NCI-H187 treated with DMSO at 0.1 percent for 48 hours (cell line): ENCODE measurements at places on chromosomes 2 and 18.

DNA sequence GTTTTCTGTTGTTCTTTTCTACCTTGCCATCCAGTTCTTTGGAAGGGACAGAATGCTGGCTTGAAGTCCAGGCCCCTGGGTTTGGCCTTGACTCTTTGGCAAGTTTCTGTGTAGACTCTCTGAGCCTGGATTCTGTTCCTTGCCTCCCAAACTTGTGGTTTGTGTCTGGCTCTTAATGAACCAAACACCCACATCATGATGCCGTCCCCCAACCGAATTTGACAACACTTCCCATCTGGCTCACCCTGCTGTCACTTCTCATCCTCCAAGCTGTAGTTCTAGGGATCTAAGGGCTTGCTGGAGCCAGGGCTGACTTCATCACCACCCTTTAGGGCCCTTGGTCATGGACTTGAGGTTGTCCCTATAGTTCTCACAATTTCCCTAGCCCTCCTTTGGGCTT lies 68.9 kb upstream of the CELF4 start:
- DNase-seq: no peak

GRCh38 chr2:84850471-84850870 lies 30.4 kb downstream of the TRABD2A start:
- no peak for DNase-seq

GRCh38 chr2:224570328-224570993 lies 14.7 kb downstream of the CUL3 start:
- DNase-seq: no peak

- DNase-seq: no peak
Observed at GRCh38 chr2:207311316-207312005, 145.7 kb upstream of the KLF7 start.

GRCh38 chr2:71697106-71698004 lies 244.0 kb downstream of the DYSF start:
- DNase-seq: no peak

DNA sequence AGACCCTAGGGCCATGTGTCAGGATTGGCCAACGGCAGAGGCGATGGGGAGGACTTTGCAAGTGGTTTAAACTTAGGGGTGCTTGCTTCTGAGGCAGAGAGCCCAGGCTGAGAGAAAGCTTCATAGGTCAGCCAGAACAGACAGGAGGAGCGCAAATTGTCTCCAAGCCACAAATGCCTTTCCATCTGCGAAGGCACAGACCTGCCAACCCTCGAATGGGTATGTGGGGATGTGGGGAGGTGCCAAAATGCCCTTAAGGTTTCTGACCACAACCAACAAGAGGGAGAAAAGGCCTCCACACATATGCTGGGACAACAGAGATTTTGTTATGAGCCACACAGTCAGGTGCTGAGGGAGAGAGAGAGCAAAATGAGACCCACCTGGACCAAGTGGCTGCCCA lies 283.6 kb downstream of the CYP26B1 start:
- DNase-seq: no peak

- DNase-seq: no peak
Observed at GRCh38 chr2:200305797-200306195, 697 bp upstream of the SPATS2L start.

- DNase-seq: no peak
Observed at GRCh38 chr18:63195326-63196159, 124.0 kb downstream of the BCL2 start.

GRCh38 chr2:157895531-157895930 lies 19.4 kb upstream of the ACVR1 start:
- no peak for DNase-seq

GRCh38 chr2:33059471-33060156 lies 112.9 kb downstream of the LTBP1 start:
- no peak for DNase-seq

GRCh38 chr2:25417715-25418369 lies 76.1 kb upstream of the DNMT3A start:
- no peak for DNase-seq

DNA sequence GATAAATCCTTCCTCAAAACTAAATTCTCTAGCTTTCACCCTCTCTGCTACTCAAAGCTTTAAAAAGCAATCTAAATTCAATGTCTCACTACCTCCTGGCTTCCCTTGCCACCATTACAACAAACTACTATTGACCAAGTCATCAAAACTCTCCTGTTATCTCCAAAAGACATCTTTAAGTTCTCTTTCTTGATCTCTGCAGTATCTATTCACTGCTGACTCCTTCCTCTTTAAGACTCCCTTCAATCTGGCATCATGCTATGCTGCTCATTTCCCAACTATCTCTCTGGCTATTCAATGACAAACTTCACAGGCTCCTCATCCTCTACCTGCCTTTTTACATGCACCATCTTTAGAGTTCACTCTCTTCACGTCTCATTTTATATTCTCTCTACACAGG lies 5.9 kb downstream of the PPP3R1 start:
- DNase-seq: no peak

DNA sequence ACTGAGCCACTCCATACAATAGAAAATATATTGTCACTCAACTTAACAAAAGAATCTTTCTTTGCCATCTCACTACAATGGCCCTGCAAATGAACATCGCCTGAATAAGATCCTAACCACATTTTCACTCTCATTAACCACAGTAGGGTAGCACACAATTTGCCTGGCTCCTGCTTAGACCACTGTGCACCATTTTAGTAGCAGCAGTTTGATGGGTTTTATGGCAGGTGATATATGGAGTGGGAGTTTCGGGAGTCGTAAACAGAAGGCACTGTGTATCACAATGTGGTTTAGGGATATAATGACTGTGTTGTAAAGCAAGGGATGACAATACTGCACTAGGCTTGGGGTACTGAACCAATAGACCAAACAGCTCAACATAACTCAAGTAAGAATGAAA lies 617.4 kb downstream of the BCL11A start:
- peak; percentile 9 for DNase-seq

DNA sequence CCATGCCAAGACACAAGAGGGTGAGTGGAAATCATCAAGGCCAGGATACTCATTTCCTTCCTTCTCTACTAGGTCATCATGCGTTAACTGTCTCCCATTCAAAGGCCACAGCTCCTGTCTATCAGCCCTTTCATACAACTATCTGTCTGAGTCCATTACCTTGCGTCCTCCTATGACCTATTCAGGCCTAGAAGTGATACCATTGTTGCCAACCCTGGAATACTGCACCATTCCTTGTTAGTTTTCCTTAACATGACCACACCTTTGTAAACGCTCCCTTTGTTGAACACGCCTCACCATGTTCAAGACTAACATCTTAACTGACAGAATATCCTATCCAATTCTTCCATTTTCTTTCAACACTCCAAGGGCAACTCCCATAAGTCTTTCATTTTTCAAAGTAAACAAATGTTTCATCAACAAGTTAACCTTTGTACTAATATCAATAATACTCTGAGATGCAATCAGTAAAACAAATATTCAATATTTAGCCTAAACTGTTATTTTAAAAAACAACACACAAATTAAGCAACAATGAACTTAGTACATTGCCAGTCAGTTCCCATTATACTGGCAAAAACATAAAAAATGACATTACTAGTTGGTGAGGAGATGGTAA lies 19.8 kb upstream of the LGALSL start:
- no peak for DNase-seq

- DNase-seq: no peak
Observed at GRCh38 chr2:80473796-80474195, 169.2 kb upstream of the LRRTM1 start.

DNA sequence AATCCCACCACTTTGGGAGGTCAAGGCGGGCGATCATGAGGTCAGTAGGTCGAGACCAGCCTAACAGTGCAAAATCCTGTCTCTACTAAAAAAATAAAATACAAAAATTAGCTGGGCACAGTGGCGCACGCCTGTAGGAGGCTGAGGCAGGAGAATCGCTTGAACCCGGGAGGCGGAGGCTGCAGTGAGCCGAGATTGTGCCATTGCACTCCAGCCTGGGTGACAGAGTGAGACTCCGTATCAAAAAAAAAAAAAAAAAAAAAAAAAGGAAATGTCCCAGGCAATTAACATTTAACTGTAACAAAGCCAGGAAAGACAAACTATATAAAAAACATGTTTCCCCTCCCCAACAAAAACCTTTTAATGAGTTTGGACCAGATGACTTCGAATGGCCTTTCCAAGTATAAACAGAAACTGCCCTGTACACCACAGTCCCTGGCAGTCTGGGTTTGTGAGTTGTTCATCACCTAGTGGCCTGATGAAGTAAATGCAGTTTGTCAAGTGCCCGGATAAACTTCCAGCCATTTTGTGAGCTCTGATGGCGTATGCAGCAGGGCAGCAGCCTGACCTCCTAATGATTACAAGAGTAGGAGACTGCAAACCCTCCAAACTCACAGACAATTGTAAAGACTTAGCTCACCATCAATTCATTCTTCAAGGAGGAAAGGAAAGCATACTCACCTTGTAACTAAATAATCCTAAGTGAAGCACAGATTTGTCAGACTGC lies 16.6 kb upstream of the PCBP1 start:
- DNase-seq: peak; percentile 45

DNA sequence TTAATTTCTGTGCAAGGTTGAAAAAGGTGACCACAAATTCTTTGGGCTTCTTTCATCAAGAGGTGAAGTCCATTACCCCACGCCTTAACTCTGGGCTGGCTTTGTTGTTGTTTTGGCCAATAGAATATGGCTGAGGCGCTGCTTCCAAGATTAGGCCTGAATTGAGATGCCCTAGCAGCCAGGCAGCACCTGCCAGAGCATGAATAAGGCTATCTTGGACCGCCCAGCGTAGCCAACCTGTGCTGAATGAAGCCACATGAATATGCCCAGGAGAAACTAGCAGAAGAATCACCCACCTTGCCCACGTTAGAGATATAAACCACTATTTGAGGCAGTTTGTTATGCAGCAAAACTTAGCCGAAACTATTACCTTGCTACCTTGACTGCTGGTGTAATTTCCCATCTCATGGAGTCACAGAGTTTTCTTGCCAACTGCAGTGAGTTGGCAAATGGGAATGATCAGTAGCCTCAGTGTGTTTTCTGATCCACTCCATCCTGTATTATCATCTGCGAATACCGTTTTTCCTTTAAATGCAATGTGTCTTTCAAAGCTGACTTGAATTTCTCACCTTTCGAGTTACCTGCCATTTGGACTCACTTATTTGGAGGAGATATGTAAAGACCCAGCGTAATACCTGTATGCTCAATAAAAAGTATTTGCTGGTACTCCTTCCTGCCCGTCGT lies 679 bp downstream of the TSGA10 start:
- no peak for DNase-seq

DNA sequence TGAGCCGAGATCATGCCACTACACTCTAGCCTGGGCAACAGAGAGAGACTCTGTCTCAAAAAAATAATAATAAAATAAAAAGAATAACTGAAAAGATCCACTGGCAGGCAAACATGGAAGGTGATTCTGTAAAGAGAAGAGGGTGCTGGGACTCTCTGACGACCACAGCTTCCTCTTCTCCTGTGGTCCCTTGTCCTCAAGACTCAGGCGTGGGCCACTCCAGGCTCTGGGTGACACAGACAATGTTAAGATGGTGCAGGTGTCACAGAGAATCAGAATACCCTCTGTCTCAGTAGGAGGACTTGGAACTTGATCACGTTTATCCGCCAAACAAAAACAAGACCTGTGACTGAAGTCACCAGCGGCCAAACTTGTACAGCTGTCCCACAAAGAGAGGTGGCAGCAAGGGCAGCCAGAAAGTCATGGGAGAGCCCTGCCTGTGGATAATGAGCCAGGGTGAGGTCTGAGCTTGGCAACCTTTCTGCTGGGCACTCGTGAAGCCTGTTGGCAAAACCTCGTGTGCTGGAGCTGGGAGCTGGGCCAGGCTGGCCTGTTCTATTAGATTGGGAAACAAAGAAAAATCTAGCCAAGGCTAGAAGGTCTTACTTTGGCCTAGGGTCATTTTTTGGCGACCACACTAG lies 76.4 kb upstream of the ITGA6 start:
- no peak for DNase-seq

DNA sequence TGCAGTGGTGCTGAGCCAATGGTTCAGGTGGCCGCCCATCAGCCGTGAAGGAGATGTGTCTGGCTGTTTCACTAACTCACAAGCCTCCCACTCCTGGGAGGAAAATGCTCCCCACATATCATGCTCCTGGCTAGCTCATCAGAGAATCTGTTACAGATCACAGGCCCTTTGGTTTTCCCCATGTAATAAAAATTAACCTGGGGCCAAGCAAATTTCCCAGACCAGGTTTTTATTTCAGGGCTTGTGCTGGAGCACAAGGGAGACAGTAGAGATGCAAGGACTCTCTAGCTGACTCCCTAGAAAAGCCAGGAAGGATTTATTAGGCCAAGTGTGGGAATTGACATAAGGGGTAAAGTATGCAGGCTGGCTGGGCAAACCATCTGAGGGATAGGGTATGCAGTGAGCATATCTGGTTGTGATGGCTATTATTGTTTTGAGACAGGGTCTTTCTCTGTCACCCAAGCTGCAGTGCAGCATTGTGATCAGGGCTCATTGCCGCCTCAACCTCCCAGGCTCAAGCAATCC lies 40.6 kb upstream of the CCBE1 start:
- DNase-seq: no peak

DNA sequence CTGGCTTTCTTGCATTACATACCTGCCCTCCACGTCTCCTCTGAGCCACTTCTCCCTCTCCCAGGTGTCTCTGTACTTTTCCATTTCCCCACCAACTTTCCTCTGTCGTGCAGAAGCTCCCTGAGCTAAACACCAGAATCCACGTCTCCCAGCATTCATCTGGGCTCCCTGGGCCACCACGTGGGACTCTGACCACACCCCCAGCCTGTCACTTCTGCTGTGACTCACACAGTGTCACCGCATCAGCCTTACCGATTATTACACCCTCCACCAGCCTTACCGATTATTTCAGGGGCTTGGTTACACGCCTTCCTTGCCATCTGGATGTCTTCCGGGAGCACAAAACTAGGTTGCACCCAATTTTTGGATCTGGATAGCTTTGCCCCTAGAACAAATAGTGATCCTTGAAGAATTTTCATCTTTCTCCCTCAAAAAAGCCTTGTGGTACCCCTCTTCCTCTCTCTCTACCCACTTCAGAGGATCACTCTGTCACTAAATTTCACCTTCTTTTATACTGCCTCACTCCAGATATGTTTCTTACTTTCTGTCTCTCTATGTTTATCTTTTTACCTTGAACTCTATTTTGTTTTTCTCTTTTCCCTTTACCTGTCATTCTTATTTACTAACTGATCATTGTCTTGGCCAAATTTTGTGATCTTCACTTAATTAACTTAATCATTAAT lies 136.9 kb upstream of the CAB39 start:
- no peak for DNase-seq

GRCh38 chr2:67828066-67828465 lies 234.7 kb downstream of the C1D start:
- peak; percentile 53 for DNase-seq

- DNase-seq: no peak
Observed at GRCh38 chr2:81481242-81481993, 1176.9 kb upstream of the LRRTM1 start.

GRCh38 chr2:60347781-60348180 lies 205.7 kb downstream of the BCL11A start:
- no peak for DNase-seq

GRCh38 chr2:102126660-102127059 lies 15.9 kb upstream of the IL1R1 start:
- DNase-seq: no peak

GRCh38 chr18:58580078-58580477 lies 48.8 kb downstream of the ALPK2 start:
- DNase-seq: no peak

GRCh38 chr2:217954971-217955740 lies 47.6 kb downstream of the TNS1 start:
- no peak for DNase-seq
